Esophagus squamous epithelium (tissue), 5 donors: ENCODE measurements at places on chromosomes 1 and 21.

GRCh38 chr1:230149751-230150584 lies 82.9 kb downstream of the GALNT2 start:
- peak overlapping the region; percentile 20 for H3K4me3 ChIP-seq
- no peaks in the 10 kb centered on the region for H3K27me3 ChIP-seq
- H3K36me3 ChIP-seq, result no peaks in the 10 kb centered on the region
- DNase-seq, result no peak
- H3K4me1 ChIP-seq, result peaks cover 55% of the 10 kb centered on the region

DNA sequence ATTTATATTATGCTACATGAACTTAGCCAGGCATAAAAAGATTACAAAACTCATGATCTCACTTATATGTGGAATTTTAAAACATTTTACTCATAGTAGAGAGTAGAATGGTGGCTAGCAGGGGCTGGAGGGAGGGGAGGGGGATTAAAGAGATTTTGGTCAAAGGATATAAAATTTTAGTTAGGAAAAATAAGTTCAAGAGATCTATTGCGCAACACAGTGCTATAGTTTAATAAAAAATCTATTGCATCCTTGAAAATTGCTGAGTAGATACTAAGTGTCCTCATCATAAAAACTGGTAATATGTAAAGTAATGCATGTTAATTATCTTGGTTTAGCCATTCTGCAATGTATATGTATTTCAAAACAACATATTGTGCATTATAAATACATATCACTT lies 635.6 kb upstream of the NEGR1 start:
- H3K27me3 ChIP-seq, result no peaks in the 10 kb centered on the region
- no peak overlapping the region for H3K27ac ChIP-seq
- H3K36me3 ChIP-seq, result no peaks in the 10 kb centered on the region
- DNase-seq, result no peak

- no peak overlapping the region for H3K27ac ChIP-seq
- no peaks in the 10 kb centered on the region for H3K27me3 ChIP-seq
- H3K4me3 ChIP-seq, result no peak overlapping the region
- no peaks in the 10 kb centered on the region for H3K36me3 ChIP-seq
- no peaks in the 10 kb centered on the region for H3K4me1 ChIP-seq
Measured at GRCh38 chr1:94169126-94169525, 48.2 kb upstream of the ABCA4 start.

DNA sequence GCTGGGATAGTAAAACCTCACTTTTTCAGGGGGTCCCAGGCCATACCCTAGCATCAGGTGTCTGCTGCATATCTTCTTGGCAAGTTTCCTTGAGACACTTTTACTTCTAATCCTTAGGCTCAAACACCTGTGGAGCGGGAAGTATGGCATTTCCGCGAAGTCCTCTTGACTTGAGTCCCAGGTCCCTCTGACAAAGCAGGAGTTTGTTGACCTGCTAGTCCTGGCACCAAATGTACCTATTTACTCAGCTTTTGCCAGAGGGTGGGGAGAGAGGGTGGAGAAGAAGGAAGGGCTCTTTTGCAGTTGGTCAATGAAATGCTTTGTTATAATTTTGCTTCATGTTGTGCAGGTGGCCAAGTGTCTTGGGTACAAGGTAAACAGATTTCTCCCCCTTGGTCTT lies 59.7 kb downstream of the CLIC6 start:
- H3K4me3 ChIP-seq, result no peak overlapping the region
- no peaks in the 10 kb centered on the region for H3K4me1 ChIP-seq
- no peaks in the 10 kb centered on the region for H3K27me3 ChIP-seq
- no peaks in the 10 kb centered on the region for H3K36me3 ChIP-seq
- DNase-seq, result no peak
- no peak overlapping the region for H3K27ac ChIP-seq

DNA sequence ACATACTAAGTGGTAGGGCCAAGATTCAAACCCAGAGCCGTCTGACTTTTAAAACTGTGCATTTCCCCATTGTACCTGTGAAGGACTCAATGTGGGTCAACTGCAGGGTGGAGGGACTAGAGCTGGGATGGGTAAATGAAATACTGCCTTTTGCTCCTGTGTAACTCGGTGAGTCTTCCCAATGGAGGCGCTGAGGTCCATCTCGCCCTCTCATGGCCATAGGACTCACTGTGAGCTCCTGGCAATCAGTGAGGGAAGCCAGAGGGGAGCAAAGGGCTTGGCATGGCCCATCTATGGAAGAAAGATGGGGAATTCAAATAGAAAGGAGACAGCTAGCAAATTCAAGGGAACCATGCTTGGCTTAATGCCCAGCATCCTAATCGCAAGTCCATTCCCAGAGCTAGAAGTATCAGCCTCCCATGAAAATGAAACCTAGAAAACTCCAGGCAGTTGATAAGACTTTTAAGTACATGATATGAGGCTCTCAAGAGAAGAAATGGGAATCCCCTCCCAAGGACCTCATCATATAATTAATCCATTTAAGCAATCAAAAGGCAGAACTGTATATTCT lies 25.4 kb upstream of the CGN start:
- H3K4me3 ChIP-seq, result no peak overlapping the region
- no peak overlapping the region for H3K27ac ChIP-seq
- H3K27me3 ChIP-seq, result no peaks in the 10 kb centered on the region
- H3K36me3 ChIP-seq, result no peaks in the 10 kb centered on the region
- DNase-seq, result no peak

- H3K27me3 ChIP-seq, result no peaks in the 10 kb centered on the region
- no peaks in the 10 kb centered on the region for H3K36me3 ChIP-seq
- H3K27ac ChIP-seq, result no peak overlapping the region
- H3K4me1 ChIP-seq, result no peaks in the 10 kb centered on the region
- no peak for DNase-seq
Measured at GRCh38 chr1:162186406-162186805, 116.9 kb downstream of the NOS1AP start.

- DNase-seq, result no peak
- no peak overlapping the region for H3K27ac ChIP-seq
- peaks cover 18% of the 10 kb centered on the region for H3K4me1 ChIP-seq
- H3K36me3 ChIP-seq, result no peaks in the 10 kb centered on the region
- H3K27me3 ChIP-seq, result no peaks in the 10 kb centered on the region
Measured at GRCh38 chr21:44893948-44894656, 20.6 kb upstream of the PTTG1IP start.

DNA sequence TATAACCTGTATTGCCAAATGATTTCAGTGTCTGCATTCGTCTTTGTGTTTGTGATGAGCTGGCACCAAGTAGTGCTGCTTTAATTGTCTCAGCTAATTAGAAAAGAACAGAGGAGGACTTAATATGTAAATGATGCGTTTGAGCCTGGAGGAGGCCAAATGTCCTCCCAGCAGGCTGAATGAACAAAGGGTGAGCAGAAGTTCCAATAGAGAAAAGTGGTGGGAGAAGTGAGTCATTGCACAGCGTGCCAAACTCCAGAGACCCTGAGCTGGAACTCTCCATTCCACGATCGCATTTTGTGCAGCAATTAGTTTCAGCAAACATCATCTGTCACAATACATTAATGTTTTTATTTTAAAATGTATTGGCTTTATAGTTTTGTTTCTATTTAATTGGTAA lies 17.9 kb downstream of the ETV3L start:
- peaks cover 5% of the 10 kb centered on the region for H3K27me3 ChIP-seq
- H3K27ac ChIP-seq, result no peak overlapping the region
- H3K4me1 ChIP-seq, result no peaks in the 10 kb centered on the region
- H3K36me3 ChIP-seq, result no peaks in the 10 kb centered on the region
- no peak for DNase-seq

DNA sequence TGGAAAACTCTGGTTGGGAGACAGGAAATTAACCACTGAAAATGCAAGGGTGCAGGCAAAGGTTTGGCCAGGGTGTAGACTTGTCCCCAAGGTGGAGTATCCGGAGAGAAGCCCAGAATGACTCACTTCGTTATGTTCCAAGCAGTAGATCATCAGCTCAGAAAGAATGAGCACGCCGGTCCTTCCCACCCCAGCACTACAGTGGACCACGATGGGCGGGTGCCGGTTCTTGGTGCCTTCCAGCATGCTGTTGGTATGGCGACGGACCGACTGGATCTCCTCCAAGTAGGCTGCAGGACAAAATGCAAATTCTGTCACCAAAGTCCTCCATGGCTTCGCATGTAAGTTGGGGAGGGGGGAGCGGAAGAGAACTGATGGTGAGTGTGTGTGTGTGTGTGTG lies 83.4 kb downstream of the SMYD2 start:
- H3K4me1 ChIP-seq, result no peaks in the 10 kb centered on the region
- no peak for DNase-seq
- no peaks in the 10 kb centered on the region for H3K36me3 ChIP-seq
- H3K27ac ChIP-seq, result no peak overlapping the region

DNA sequence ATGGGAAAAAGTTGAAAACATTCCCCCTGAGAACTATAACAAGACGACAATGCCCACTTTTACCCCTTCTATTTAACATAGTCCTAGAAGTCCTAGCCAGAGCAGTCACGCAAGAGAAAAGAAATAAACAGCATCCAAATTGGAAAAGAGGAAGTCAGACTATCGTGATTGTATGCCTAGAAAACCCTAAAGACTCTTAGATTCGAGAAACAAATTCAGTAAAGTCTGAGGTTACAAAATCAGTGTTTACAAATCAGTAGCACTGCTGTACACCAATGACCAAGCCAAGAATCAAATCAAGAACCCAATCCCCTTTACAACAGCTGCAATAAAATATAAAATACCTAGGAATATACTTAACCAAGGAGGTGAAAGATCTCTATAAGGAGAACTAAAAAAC lies 72.4 kb downstream of the POU2F1 start:
- no peaks in the 10 kb centered on the region for H3K4me1 ChIP-seq
- H3K4me3 ChIP-seq, result no peak overlapping the region
- no peak for DNase-seq
- H3K27ac ChIP-seq, result no peak overlapping the region

DNA sequence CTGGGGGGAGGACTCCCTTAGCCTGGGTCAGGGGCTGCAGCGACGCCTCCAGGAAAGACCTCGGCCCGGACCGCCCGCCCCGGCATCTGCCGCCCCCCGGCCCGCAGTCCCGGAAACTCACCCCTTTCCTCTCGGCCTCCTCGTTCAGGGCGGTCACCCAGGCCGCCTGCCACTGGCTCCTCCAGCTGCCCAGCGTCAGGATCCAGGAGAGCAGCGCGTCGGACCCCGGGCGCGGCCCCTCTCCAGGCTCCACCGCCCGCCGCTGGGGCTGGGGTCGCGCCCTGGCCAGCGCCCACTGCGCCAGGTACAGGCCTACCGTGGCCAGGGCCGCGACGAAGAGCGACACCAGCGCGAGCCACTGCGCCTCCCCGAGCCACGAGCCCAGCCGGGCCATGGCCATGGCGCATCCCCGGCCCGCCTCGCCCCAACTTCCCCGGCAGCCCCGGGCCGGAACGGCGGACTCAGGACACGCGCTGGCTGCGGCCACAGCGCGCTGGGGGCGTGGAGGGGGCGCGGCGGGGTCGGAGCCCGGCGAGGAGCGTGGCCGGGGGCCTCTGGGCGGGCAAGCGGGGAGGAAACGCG lies 478 bp downstream of the C2CD2 start:
- DNase-seq, result no peak
- peaks cover 35% of the 10 kb centered on the region for H3K4me1 ChIP-seq
- H3K27me3 ChIP-seq, result no peaks in the 10 kb centered on the region
- H3K27ac ChIP-seq, result peak overlapping the region; percentile 80
- H3K4me3 ChIP-seq, result peak overlapping the region; percentile 55

GRCh38 chr1:18112611-18113010 lies 5.0 kb downstream of the IGSF21 start:
- H3K27ac ChIP-seq, result no peak overlapping the region
- H3K4me3 ChIP-seq, result no peak overlapping the region
- no peaks in the 10 kb centered on the region for H3K36me3 ChIP-seq
- H3K4me1 ChIP-seq, result peaks cover 27% of the 10 kb centered on the region
- DNase-seq, result no peak

DNA sequence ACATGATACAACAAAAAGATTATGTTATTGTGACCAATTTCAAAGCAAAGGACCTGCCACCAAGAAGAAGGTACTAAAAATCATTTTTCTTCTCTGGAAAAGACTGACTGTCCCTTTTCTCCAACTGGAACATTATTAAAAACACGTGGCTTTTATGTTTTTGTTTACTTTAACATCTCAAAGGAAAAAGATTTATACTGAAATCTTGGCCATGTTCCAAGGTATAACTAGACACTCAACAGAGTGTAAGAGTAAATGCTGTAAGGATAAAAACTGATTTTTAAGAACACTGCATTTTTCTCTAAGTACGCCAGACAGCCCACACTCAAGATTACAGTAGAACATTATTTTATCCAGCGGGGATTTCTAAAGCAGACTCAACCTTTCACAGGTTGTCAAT lies 62.1 kb downstream of the BRWD1 start:
- no peak for DNase-seq
- no peaks in the 10 kb centered on the region for H3K27me3 ChIP-seq
- H3K4me3 ChIP-seq, result no peak overlapping the region
- H3K27ac ChIP-seq, result no peak overlapping the region
- H3K4me1 ChIP-seq, result no peaks in the 10 kb centered on the region
- no peaks in the 10 kb centered on the region for H3K36me3 ChIP-seq

DNA sequence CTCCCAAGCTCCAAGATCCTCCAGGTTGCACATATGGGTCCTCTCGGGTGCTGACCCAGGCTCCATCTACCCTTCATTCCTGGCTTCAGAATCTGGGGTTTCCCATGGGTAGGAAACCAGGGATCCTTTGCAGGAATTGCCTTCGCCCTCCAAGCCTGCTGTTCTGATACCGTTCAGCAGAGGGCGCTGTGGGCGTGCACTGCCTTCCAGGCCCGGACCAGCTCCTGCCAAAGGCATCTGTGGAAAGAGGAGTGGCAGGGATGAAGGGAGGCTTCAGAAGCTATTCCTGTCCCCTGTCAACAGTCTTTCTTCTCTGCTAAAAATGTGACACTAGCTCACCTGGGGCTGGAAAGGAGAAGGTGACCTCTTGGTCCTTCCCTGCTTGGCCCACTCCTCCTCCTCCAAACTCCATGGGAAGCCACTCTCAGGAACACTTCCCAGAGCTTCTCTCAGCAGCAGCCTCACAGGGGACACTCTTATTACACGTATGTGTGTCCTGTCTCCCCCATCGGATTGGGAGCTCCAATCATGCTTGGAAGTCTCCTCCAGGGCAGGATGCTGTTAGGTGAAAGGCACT lies 71.2 kb downstream of the VWA5B1 start:
- H3K27ac ChIP-seq, result no peak overlapping the region
- H3K27me3 ChIP-seq, result peaks cover 85% of the 10 kb centered on the region
- no peaks in the 10 kb centered on the region for H3K36me3 ChIP-seq
- no peak for DNase-seq
